ENCODE measurements at places on chromosomes 6 and 20.

- DNase-seq, result no peak
Measured at GRCh38 chr6:97218912-97219311, 64.1 kb downstream of the MMS22L start.

GRCh38 chr6:167565884-167566599, 241.2 kb downstream of the TTLL2 start:
- DNase-seq, result no peak

DNA sequence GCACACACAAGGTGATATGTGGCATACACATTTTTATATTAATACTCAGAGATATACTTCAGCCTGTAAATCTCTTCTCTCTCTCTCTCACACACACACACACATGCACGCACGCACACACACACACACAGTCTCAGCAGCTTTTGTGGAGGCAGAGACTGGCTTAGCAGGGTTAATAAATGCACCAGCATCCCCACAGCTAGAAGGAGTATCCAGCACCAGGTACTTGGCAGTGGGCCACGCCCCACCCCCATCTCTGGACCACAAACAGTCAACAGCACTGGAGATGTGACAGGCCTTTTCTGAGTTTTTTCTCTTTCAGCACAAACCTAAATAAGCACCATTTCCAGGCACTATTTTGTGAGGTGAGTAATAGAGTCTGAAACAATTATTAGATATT, 47.3 kb upstream of the LRFN2 start:
- DNase-seq, result peak; percentile 8

DNA sequence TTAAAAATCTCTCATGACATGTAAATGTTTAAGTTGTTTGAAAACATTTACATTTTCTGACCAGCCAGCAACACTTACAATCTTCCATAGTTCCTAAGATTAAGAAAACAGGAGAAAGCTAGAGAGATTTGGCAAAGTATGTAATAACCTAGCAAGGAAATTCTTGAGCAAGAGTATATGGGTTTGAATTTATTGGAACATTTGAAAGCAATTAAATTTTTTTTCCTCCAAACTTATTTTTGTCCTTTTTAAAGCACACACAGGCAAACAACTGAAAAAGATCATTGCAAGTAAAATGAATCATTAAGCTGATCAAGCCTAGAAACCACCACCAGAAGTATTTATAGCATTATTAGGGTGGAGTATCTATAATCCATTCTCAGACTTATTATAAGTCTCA, 20.1 kb upstream of the ZNF217 start:
- no peak for DNase-seq

GRCh38 chr20:23061734-23062561, 12.5 kb upstream of the THBD start:
- DNase-seq, result peak; percentile 54

DNA sequence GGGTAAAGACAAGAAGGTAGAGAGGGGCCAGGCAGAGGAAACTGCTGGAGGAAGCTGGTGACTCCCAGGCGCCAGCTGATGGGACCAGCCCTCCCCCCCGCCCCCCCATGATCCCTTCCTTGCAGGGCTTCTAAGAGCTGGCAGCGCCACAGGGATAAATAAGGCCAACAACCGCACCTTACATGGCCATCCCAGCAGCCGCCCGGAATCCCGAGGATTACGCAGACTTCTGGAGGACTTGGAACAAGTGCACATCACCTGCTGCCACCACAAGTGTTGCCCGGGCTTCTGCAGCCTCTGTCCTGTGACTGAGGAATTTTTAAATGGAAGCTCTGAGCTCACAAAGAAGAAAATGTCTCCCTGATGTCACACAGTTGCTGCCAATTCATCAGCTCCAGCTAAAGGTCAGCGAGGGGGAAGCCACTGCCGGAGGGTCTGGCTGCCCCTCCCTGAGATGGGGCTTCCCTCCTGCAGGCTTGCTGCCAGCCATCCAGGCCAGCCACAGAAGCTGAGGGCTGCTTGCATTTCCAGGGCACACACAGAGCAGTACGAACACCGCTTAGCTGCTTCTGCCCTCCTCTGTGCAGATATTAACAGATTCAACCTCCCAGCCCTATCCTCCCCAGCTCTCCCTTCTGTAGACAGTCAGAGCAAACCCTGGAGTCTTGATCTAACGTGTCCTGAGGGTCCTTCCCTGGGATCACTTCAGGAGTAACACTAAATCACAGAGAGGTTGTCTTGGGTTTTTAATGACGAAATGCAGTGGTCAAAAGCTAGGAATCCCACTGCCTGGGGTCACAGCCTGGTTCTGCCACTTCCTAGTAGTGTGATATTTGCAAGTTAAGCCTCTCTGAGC, 38.6 kb upstream of the PIM1 start:
- peak; percentile 35 for DNase-seq

DNA sequence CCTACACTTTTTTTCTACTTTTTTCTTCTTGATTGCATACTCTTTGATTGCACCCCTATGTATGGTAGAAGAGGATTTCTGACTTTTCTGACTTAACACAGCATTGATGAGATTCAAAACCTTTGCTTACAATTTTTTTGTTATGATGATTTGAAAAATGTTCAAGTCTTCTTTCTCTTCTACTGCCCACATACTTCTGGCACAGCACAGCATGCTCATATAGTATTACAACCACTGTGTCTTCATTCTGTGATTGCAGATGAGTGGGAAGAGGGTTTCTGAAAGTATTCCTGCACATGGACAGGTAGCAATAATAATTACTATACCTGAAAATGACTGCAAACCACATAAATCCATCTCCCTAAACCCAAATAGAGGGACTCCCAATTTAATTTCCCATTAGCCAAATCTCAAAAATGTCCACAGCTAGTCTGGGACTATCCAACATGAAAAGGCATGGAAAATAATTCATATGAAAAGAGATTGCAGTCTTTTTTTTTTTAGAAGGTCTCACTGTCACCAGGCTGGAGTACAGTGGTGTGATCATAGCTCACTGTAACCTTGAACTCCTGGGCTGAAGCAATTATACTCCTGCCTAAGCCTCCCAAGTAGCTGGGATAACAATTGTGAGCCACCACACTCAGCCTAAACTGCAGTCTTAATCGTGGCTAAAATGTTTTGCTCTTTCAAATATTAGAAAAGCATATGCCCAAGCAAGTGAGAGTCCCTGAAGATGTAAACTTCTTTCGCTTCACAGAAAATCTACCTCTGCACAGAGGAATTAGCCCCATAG, 15.9 kb upstream of the TENT5A start:
- DNase-seq, result no peak

DNA sequence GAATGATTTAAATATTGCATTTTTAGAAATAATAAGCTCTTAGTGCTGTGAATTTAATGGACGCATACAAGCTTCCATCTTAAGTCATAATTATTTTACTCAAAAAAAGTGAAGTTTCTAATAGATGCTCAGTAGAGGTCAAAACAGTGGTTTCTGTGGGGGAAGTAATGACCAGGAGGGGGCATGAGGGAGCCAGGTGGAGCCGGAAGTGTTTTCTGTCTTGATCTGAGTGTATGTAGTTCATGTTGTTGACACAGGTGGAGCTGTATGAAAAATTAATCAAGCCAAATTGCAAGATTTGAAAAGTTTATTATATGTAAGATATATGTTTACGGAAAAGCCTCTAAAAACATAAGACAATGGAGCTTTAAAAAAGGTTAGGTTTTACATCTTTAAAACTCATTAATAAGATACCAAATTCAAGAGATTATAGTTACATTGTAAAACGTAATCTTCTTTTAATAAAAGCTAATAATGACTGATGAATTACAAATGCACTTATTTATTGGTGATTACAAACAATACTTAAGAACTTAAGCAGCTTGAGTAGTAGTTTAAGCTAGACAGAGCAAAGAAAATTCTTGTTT, 68.0 kb downstream of the PLAGL1 start:
- DNase-seq, result no peak

GRCh38 chr6:3801960-3802359, 47.2 kb upstream of the FAM50B start:
- DNase-seq, result no peak

- no peak for DNase-seq
Measured at GRCh38 chr6:28462401-28462800, 19.1 kb upstream of the ZSCAN23 start.

DNA sequence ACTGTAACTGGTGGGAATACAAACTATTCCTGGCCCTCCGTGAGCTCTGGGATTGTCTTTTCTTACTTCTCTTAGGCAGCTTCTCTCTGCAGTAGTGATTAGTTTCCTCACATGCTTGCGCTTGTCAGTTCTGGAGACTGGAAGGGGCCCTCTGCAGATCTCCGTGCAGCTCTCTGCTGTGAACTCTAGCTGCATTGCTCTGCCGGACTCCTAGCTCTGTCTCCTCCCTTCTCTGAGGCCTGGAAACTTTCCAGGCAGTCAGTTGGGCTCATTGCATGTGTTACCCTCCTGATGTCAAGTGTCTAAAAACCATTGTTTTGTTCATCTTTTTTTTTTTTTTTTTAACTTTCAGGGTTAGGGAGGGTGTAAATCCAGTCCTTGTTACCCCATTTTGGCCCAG, 102.3 kb downstream of the CTNNBL1 start:
- DNase-seq, result no peak

- no peak for DNase-seq
Measured at GRCh38 chr6:117817499-117817898, 89.6 kb upstream of the SLC35F1 start.

DNA sequence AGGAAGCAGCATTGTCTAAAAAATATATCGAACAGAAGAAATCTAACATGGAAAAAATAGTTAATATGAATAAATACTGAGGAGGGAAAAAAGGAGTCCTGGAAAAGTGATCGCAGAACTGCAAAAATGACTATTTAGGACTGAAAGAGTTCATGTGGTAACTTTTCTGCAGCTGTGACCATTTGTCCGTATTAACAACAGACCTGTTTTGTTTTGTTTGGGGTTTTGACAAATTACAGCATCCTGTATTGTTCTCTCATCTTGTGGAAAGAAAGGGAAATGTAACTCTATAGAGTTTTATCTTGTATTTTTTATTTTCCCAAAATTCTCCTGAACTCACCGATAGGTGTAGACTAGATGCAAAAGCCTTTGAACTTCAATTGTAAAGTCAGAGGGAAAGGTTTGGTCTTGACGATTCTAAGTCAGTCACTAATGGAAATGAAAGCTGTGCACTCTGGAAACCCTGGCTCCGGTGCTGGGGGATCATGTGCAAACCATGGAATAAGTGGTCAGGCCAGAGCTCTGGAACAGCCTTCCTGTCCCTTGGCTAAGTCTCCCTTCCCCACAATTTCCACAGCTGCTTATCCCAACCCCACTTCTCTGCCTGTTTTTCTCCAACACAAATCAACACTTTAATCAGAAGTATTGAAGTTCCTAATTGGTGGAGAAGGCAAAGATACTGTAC, 51.2 kb upstream of the MARCKS start:
- no peak for DNase-seq

GRCh38 chr20:13325033-13325432, 104.0 kb downstream of the ISM1 start:
- DNase-seq, result no peak

GRCh38 chr6:169498916-169499513, 202.8 kb downstream of the WDR27 start:
- DNase-seq, result no peak
